ENCODE measurements at places on chromosomes 1 and 21. TPM values are rescaled to one million over a fixed set of nuclear protein-coding genes. Genes with fewer than 3 reads are reported as not detected.

Gene ABCA4
- 0.22 TPM for total RNA-seq

Gene INKA2
- 4.2 TPM for total RNA-seq

Gene RAB25
- total RNA-seq: not detected

Gene SPATA46
- total RNA-seq: not detected

Gene ANGPTL3
- not detected for total RNA-seq

Gene ZNF496
- 25.5 TPM for total RNA-seq

Gene NHLH1
- total RNA-seq: 0.17 TPM

Gene TIE1
- total RNA-seq: 27.7 TPM

Gene UBR4
- total RNA-seq: 124 TPM

Gene LHX8
- not detected for total RNA-seq

Gene CSRP1
- total RNA-seq: 184 TPM

Gene GSTM5
- total RNA-seq: 3.4 TPM

Gene PODN
- 115 TPM for total RNA-seq

Gene OR2M3
- total RNA-seq: not detected

Gene SPRR2A
- not detected for total RNA-seq

Gene POLR3C
- total RNA-seq: 36.3 TPM

Gene DCST2
- 0.34 TPM for total RNA-seq

Gene DMRTA2
- not detected for total RNA-seq

Gene SPRR2E
- total RNA-seq: not detected

Gene MAP10
- 0.49 TPM for total RNA-seq

Gene RORC
- 0.98 TPM for total RNA-seq

Gene LYPLA2
- 23.6 TPM for total RNA-seq

Gene DMRTB1
- not detected for total RNA-seq

Gene BCL10
- total RNA-seq: 14.9 TPM

Gene KCNE2
- not detected for total RNA-seq

Gene TAF13
- 102 TPM for total RNA-seq

Gene MAP1LC3C
- 19.0 TPM for total RNA-seq

Gene TIAM1
- total RNA-seq: 9.5 TPM

Gene TMCC2
- total RNA-seq: 1.2 TPM

Gene CHML
- total RNA-seq: 6.2 TPM

Gene STYXL2
- 0.22 TPM for total RNA-seq

Gene ARHGAP29
- total RNA-seq: 112 TPM

Gene SLC2A1
- total RNA-seq: 10.0 TPM

Gene TTLL10
- total RNA-seq: 0.19 TPM

Gene LIN28A
- not detected for total RNA-seq

Gene JAM2
- 15.4 TPM for total RNA-seq

Gene OR2AK2
- total RNA-seq: not detected

Gene ATP8B2
- total RNA-seq: 46.1 TPM

Gene COPA
- 154 TPM for total RNA-seq

Gene GLMN
- total RNA-seq: 6.4 TPM

Gene C1QB
- total RNA-seq: 565 TPM

Gene SMIM1
- 4.7 TPM for total RNA-seq

Gene SPATA17
- not detected for total RNA-seq

Gene CFAP74
- not detected for total RNA-seq

Gene FMO5
- total RNA-seq: 4.1 TPM

Gene GBP5
- total RNA-seq: 5.3 TPM

Gene NUP133
- total RNA-seq: 52.5 TPM

Gene LRRC39
- 0.65 TPM for total RNA-seq

Gene PAPPA2
- 1.8 TPM for total RNA-seq

Gene GUCA2B
- total RNA-seq: not detected

Gene CFAP141
- not detected for total RNA-seq

Gene PAQR6
- total RNA-seq: 1.0 TPM

Gene CAPN9
- total RNA-seq: not detected

Gene FAM163A
- not detected for total RNA-seq

Gene LGR6
- total RNA-seq: not detected

Gene SLC1A7
- total RNA-seq: not detected

Gene NMNAT2
- total RNA-seq: 1.0 TPM

Gene SPRR2D
- not detected for total RNA-seq

Gene TLCD4
- 22.7 TPM for total RNA-seq

Gene MOB3C
- total RNA-seq: 16.3 TPM

Measured in subcutaneous adipose tissue (tissue), 4 donors.